ENCODE measurements at places on chromosomes 12 and 14.

DNA sequence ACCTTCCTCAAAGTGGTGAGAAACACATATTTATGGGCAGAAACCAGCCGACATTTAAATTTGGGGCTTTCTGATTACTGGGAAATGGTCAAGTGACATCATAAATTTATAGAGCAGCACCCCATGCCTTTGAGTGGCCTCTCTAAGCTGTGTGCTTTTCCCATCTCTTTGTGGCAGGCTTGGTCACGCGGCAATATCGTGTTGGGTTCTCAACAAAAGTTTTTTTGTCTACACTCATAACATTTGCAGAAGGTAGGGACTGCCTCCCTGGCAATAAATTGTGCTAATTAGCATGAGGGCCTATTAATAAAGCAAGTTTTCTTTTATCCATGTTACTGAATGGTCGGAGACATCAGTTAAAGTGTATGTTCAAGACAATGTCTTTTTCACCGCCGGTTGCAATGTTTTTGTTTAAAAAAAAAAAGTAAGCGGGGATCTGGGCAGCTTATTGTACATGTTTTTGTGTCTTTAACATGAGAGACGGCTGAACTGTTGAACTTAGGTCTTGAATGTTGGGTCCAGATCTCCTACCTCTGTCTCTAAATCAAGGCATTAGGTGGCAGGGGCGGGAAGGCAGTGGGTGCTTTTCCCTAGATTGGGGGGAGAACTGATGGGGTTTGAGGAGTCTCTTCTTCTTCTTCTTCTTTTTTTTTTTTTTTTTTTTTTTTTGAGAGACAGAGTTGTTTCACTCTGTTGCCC, 193.3 kb downstream of the PHETA1 start:
- peak; percentile 6 for DNase-seq

- DNase-seq, result peak; percentile 53
These were observed 452.7 kb downstream of the BCL11B start for GRCh38 chr14:98819132-98819866.

DNA sequence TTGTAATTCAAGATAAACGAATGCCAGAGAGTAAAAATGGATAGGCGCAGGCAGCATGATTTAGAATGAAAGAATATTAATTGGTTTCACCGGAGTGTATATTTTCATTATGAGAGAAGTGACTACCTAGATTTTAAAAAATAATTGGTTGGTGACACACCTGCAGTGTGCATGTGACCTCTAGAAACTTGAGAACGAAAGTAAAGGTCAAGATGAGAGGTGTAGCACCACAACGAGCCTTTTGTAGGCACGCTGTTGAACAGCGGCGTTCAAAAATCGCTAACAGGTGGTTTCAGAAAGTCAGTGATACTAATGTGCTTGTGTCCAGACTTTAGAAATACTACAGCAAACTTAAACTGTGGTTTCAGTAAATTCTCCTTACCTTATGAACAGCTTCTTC, 123.8 kb downstream of the NPAS3 start:
- peak; percentile 34 for DNase-seq

GRCh38 chr12:29843036-29843435, 59.3 kb upstream of the TMTC1 start:
- DNase-seq, result no peak

DNA sequence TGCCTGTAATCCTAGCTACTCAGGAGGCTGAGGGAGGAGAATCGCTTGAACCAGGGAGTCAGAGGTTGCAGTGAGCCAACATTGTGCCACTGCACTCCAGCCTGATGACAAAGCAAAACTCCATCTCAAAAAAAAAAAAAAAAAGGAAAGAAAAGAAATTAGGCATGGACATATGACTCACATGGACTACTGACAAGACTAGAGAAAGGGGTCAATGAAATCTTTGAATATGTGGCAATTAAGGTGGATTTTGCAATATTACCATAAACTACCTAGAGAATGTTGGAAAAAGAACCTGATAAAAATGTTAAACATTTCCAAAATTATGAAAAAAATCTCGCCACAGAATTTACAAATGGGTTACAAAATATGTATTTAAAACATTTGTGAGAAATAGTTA, 873.6 kb downstream of the C12orf50 start:
- DNase-seq, result peak; percentile 51

DNA sequence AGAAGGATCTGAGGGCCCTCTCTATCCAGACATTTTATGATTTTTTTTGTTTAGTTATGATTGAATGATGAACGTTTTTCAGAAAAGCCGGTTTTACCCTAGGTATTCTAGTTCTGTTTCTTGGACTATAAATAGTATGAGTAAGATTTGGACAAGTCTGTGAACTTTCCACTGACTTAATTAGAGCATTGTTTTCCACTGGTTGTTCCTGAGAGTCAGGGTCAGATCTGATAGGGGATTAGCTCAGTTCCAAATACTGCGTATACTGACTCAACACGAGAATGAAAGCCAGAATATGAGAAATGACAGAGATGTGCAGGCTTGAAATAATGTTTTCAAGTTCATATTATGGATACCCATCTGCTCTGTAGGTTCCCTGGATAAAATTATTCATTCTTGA, 361.6 kb downstream of the AEBP2 start:
- no peak for DNase-seq

DNA sequence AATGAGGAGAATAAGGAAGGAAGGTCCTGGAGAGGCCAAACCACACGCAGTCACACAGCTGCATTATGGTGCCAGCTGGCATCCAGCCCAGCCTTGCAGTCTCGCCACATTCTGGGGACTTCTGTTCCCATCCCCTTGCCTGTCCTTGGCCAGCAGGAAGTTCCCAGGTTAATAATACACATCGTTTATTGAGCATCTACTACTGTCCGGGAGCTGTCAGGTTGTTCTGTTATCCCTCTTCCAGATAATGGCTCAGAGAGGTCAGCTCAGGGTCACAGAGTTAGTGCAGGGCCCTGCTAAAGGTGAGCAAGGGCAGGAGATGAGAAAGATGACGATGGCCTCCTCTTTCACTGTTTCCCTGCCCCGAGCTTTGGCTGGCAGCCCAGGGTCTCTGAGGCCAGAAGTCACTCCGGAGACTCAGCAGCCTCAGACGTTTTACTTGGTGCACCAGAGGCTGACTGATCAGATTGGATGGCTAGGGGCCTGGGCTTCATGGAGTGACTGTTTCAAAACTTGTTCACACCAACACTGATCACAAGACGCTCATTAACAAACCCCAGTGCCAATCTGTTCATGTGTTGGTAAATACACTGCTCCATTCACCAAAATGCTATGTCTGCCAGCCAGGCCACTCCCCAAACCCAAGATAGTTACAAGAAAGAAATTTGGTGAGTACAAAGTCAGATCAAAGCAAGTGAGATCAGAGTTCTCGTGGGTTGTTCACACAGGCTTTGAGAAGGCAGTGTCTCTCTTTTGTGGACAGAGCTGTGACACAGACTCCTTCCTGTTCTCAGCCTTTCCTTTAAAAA, 79.2 kb downstream of the B4GALNT3 start:
- DNase-seq, result no peak

GRCh38 chr12:27246774-27247173, 2.7 kb downstream of the STK38L start:
- DNase-seq, result no peak

DNA sequence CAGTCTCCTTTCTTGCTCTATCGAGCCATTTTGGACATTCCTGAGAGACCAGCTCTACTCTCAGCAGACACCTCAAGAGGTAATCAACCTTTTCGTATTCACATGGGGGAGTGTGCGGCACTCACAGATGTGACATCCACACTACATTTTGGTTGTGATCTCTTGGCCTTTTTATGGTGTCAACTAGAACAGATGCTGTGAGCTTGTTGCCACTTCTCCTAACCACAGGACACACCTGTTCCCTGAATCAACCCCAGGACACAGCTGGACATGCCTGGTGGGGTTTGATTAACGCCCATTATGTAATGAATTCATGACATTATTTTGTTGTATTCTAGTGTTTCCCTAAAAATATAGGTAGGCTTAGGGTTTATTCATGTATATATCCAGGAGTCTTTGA, 1143.6 kb downstream of the TMEM121 start:
- DNase-seq, result no peak

- no peak for DNase-seq
These were observed 17.4 kb downstream of the ZDHHC17 start for GRCh38 chr12:76781321-76781720.

DNA sequence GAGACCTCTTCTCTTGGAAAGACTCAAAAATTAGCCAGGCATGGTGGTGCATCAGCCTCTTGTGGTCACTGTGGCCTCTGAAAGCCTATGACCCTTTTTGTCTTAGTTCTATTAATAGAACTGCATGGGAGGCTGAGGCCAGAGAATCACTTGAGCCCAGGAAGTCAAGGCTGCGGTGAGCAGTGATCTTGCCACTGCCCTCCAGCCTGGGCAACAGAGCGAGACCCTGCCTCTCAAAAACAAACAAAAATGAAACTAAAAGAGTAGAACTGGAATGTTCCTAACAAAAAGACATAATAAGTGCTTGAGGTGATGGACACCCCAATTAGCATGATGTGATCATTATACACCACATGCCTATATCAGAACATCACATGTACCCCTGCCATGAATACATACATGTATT, 197.0 kb upstream of the EEA1 start:
- no peak for DNase-seq

- peak; percentile 21 for DNase-seq
These were observed 1.2 kb downstream of the CPSF6 start for GRCh38 chr12:69240631-69240995.

- DNase-seq, result peak; percentile 95
These were observed 1.8 kb upstream of the RAB5B start for GRCh38 chr12:55972042-55972441.

- DNase-seq, result peak; percentile 60
These were observed 19.4 kb downstream of the TMEM116 start for GRCh38 chr12:111993292-111994150.

DNA sequence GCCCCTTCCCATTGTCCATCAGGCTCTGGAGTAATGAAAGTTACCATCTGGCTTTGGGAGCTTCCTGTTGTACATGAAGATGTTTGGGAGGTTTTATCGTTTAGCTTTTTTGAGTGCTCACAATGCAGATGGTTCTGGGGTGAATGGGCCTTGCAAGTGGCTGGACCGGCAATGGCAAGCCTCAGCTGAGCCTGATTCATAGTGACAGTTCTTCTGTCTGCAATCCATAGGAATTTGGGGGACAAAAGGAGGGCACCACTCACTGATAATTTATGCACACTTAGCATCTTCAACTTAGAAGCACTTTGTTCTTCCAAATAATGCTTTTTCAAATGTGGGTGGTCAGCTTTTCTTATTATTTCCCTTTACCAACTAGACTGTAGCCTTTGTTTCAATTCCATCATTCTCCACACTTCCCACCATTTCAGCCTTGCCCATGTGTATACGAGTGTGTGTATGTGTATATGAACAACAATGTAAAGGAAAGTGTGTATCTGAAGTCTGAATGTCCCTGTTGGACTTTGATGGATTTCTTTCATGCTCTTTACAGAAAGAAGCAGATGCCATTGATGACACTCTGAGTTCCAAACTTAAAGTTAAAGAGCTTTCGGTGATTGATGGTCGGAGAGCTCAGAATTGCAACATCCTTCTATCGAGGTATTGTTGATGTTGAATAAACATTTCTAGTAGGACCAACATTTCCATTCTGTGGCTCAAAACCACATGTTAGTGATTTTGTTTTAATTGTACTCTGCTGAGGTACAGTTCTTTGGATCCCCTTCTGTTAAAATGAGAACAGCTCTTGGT, 125.5 kb downstream of the GPR135 start:
- DNase-seq, result no peak
